ENCODE measurements at places on chromosomes 2 and 18.

- DNase-seq, result no peak
These were observed 49.2 kb upstream of the PPP1CB start for GRCh38 chr2:28702415-28702861.

- no peak for DNase-seq
These were observed 64.8 kb downstream of the REV1 start for GRCh38 chr2:99425022-99425421.

- no peak for DNase-seq
These were observed 57.8 kb upstream of the ST8SIA3 start for GRCh38 chr18:57294547-57294946.

GRCh38 chr2:19367326-19367725 is 8.9 kb upstream of the OSR1 start:
- no peak for DNase-seq

Measured in stimulated activated CD4-positive, alpha-beta T cell treated with anti-CD3 and anti-CD28 coated beads, Interleukin-15, amount 100 ng/mL, for 48 hours (primary cell).